ENCODE measurements at places on chromosomes 4 and X. TPM values are rescaled to one million over a fixed set of nuclear protein-coding genes. Genes with fewer than 3 reads are reported as not detected.

DNA sequence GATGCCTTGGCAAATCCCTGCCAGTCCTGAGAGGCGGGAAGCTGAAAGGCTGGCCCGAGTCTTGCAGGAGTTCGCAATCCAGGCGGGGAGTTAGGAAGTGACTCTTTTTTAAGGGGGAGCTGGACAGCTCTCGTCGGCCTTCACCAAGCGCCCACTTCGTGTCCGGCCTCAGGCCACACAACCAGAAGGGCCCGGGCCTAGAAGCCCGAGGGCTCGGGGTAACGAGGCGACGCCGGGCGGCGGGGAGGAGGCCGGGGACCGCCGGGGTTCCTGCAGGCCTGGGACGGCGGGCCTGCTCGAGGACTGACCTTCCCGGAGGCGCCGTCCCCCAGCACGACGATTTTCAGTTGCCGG, 395 bp downstream of the RAB28 start:
- peak overlapping the region; percentile 95 for H3K4me3 ChIP-seq
- H3K27me3 ChIP-seq: no peaks in the 10 kb centered on the region
- peak; percentile 79 for DNase-seq
- H3K36me3 ChIP-seq: 0 out of 2 replicates have a peak, but pooled peaks cover 5% of the 10 kb centered on the region

The EGF gene
- total RNA-seq: 2.0 TPM

The CXCL11 gene
- not detected for total RNA-seq

DNA sequence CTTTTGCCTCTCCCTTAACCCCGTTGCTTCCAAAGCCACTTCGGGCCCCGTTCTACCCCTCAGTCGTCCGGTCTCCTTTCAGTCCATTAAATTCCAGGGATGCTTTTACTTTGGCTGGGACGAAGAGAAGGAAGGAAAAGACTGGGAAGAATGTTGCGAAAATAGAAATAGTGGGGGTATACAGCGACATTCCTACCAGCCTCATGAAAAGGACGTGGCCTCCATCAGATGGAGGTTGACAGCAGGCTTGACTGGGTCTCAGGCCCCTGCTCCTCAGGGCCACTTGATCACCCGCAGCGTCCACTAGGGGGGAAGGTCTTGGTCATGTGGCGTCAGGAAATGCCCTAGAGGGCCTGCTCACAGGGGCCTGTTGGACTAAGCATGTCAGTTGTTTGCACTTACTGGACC, 657 bp upstream of the ANKRD50 start:
- H3K4me1 ChIP-seq: peaks cover 23% of the 10 kb centered on the region
- H3K4me3 ChIP-seq: peak overlapping the region; percentile 90
- peak; percentile 50 for DNase-seq
- no peaks in the 10 kb centered on the region for H3K27me3 ChIP-seq
- peaks cover 12% of the 10 kb centered on the region for H3K36me3 ChIP-seq
- H3K27ac ChIP-seq: peak overlapping the region; percentile 99

The CPZ gene
- total RNA-seq: 3.0 TPM

DNA sequence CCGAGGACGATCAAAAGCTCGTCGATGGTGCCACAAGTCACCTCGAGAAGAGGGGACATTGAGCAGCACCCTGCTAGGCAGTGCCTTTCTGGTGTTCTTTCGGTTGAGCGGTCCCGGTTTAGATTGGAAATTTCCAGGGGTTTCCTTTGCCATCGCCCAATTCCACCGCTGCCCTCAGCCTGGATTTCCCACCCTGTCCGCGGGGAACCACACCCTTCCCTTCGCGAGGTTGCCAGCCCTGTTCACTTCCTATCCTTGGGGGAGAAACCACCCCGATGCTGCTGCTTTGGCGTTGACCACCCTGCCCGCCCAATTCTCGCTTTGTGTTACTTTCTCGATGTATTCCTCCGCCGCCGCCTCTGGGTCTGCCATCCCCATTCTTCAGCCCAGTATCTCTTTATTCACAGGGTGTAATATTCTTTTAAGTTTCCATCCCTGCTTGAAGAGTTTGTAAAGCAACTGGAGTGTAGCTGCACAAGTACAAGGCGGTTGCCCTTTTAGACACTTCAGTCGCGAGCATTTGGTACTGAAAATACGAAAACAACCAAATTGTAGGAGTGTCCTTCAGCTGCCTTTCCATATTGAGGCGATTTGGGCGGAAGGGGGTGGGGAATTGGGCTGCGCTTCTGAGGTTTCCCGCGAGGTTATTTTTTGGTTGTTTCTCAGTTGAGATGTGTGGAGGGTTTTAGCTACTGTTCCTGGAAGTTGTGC, 1.1 kb downstream of the OGT start:
- H3K27me3 ChIP-seq: no peaks in the 10 kb centered on the region
- peak overlapping the region; percentile 95 for H3K27ac ChIP-seq
- peaks cover 29% of the 10 kb centered on the region for H3K4me1 ChIP-seq
- H3K4me3 ChIP-seq: peak overlapping the region; percentile 96
- H3K36me3 ChIP-seq: peaks cover 13% of the 10 kb centered on the region

GRCh38 chr4:120796271-120796670, 126.3 kb downstream of the PRDM5 start:
- H3K4me1 ChIP-seq: peaks cover 4% of the 10 kb centered on the region
- DNase-seq: no peak
- no peak overlapping the region for H3K4me3 ChIP-seq

The ANKRD50 gene
- total RNA-seq: 24.8 TPM

DNA sequence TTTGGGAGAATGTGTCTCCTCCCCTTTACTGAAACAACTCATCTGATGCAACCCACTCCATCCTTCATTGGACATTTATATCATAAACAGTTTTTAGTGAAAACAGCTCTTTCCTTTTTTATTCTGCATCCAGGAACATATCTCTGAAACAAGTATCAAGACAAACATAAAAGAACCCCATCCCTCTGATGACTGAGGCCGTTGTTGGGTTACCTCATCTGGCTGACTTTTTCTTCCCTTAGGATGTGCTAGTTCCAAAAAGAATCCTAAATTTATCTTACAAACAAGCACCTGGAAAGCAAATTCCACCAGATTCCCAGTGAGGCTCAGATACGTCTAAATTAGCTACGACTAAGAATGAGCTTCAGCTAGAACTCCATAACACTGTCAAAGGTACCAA, 483.7 kb upstream of the INTU start:
- no peaks in the 10 kb centered on the region for H3K36me3 ChIP-seq
- peaks cover 9% of the 10 kb centered on the region for H3K4me1 ChIP-seq
- no peaks in the 10 kb centered on the region for H3K27me3 ChIP-seq
- no peak for DNase-seq
- H3K4me3 ChIP-seq: no peak overlapping the region

DNA sequence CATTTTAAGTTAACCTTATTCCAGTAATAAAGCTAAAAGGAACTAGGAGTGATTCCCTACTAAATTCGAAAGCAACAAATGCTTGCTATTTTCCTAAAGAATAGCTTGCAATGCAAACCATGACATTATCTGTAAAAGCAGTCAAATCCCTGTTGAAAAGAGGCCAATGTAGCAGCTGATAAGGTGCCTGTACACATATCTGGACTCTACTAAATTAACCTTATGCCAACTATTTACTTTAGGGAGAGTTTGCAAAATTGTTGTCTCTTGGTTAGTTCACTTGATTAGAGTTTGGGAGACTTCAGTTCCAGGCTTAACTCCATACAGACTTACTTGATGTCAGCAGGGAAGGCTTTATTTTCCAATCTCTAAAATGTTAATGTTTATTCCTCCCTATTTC, 6.0 kb downstream of the IL13RA2 start:
- no peak overlapping the region for H3K4me3 ChIP-seq
- H3K27me3 ChIP-seq: no peaks in the 10 kb centered on the region
- no peak for DNase-seq
- peaks cover 10% of the 10 kb centered on the region for H3K36me3 ChIP-seq
- no peak overlapping the region for H3K27ac ChIP-seq
- peaks cover 27% of the 10 kb centered on the region for H3K4me1 ChIP-seq

The PPP4R3C gene
- total RNA-seq: not detected

The CWH43 gene
- not detected for total RNA-seq

DNA sequence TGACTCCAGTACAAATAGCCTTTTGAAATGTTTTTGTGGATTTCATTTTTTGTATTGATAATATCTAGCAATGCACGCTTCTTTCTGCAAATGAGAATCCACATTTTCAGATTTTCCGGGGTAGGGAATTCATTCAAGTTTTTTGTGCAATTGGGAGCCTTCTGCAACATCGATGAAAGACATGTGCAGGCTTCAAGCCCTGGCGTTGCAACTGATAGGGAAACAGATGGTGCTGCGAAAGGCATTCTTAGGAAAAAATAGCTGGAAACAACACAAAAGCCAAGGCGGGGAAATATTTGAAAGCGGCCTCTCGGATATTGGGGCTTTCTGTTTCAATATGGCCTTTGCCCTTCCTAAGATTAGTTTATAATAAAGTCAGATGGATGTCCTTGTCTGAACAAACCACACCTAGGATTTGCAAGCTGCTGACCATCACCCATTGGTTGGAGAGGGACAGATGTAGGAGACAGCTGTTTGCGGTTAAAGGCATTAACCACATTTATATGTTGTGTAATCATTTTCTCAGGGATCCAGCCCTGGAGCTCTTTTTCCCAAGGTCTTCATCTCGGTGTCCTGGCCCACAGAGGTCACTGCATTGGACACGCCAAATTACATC, 136.5 kb downstream of the PRKX start:
- no peaks in the 10 kb centered on the region for H3K36me3 ChIP-seq
- peaks cover 7% of the 10 kb centered on the region for H3K27me3 ChIP-seq
- H3K4me3 ChIP-seq: no peak overlapping the region
- H3K4me1 ChIP-seq: peaks cover 10% of the 10 kb centered on the region

- peaks cover 18% of the 10 kb centered on the region for H3K4me1 ChIP-seq
- no peak for DNase-seq
- H3K27ac ChIP-seq: no peak overlapping the region
- H3K36me3 ChIP-seq: peaks cover 16% of the 10 kb centered on the region
- no peak overlapping the region for H3K4me3 ChIP-seq
Measured at GRCh38 chr4:176413171-176413570, 93.4 kb downstream of the SPCS3 start.

DNA sequence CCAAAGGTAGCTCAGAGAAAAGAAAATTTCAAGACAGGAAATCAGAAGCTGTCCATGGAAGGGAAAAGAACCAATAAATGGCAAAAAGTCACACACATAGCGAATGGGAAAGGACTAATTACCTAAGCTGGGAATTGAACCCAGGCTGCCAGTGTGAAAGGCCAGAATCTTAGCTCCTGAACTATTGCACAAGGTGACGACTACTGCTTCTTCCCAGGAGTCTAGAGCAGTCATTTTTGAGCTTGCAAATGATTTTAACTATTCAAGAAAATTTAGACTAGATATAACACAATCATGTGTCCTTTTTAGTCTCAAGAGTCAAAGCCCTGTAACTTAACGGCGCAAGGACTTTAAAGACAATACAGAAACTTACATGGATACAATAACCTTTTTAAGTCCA, 34.1 kb upstream of the ZNF81 start:
- peaks cover 10% of the 10 kb centered on the region for H3K27me3 ChIP-seq
- DNase-seq: peak; percentile 9
- no peak overlapping the region for H3K4me3 ChIP-seq
- no peak overlapping the region for H3K27ac ChIP-seq
- no peaks in the 10 kb centered on the region for H3K4me1 ChIP-seq

DNA sequence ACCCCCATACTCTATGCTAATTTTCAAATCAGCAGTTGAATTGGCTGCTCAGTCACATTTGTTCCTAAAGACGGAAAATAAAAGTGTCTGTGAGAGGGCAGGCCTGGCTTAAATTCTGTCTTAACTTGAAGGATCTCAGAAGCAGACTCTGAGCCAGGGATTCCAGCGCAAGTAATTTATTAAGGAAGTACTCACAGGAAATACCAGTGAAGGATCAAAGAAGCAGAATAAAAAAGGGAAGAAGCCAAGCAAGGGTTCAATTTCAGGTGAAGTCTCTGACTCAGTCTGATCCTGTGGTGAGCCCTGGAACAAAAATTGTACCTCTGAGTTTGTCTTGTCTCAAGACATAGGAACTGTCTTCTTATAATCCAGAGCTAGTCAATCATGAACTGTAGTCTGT, 52.2 kb downstream of the IL1RAPL1 start:
- H3K27me3 ChIP-seq: no peaks in the 10 kb centered on the region
- no peak overlapping the region for H3K27ac ChIP-seq
- H3K4me1 ChIP-seq: no peaks in the 10 kb centered on the region
- no peak for DNase-seq

DNA sequence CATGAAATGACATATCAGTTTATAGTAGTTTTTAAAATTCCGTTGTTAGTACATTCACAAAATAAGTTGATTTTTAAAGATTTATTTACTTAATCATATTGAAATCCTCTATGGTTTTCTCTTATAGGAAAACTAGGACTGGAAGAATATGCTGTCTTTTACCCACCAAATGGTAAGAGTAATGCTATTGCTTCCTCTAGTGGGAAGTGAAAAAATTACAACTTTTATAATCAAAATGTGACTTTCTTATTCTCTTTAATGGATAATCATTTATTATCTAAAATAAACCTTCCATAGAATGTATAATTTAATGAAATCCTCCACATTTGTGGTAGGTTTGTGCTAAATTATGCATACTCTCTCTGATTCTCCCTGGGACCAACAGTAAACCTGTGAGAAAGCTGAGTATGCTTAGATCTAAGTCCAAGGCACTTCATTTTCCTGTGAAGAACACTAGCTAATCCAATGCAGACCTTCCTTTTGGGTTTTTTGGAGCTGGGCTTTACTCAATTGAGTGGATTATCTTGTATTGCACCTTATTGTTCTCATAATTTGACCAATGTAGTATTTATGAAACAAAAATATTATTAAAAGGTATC, 136.2 kb downstream of the TBC1D19 start:
- no peaks in the 10 kb centered on the region for H3K27me3 ChIP-seq
- DNase-seq: peak; percentile 44
- no peak overlapping the region for H3K4me3 ChIP-seq
- H3K27ac ChIP-seq: no peak overlapping the region

- H3K4me1 ChIP-seq: peaks cover 11% of the 10 kb centered on the region
- H3K27ac ChIP-seq: no peak overlapping the region
- H3K27me3 ChIP-seq: no peaks in the 10 kb centered on the region
- DNase-seq: no peak
Measured at GRCh38 chrX:116757491-116757890, 294.7 kb upstream of the CT83 start.

The ASMT gene
- total RNA-seq: not detected

The SLC25A53 gene
- total RNA-seq: 7.5 TPM

DNA sequence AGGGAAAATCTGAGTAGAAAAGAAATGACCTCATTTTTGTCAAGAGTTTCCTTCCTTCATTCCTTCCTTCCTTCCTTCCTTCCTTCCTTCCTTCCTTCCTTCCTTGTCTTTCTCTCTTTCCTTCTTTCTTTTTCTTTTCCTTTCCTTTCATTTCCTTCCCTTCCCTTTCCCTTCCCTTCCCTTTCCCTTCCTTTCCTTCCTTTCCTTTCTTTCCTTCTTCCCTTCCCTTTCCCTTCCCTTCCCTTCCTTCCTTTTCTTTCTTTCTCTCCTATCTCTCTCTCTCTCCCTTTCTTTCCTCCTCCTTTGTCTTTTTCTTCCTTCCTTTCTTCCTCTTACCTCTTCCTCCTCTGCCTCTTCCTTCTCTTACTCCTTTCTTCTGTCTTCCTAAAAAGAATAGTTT, 347.6 kb downstream of the FAM47A start:
- H3K27ac ChIP-seq: no peak overlapping the region
- no peak overlapping the region for H3K4me3 ChIP-seq
- no peaks in the 10 kb centered on the region for H3K27me3 ChIP-seq
- no peaks in the 10 kb centered on the region for H3K36me3 ChIP-seq
- no peak for DNase-seq
